ENCODE measurements at places on chromosomes 3 and 15.

DNA sequence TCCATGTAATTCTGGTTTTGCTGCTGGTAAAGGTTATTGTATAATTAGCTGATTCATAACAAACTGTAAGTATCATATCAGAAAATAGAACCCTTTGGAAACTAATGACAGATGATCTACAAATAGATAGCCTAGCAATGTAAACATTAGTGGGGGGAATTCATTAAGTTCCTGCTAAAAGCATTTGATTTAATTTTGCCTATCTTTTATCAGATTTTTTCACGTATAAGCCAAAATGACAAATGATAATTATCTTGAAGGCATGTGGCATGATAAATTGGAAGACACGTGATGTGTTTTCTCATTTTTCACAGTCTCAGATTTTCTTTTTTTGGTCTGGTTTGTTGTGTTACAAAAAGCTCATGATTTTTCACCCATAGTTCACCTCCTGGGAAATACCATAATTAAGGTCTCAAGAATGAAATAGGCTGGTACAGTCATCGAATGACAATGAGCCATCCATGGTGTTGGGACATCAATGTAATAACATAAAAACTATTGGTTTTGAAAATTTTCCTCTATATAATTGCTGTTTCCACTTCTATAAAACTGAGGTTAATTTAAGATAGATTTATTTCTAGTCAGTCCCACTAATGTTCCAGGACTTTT lies 325.9 kb upstream of the TBL1XR1 start:
- no peak for DNase-seq

DNA sequence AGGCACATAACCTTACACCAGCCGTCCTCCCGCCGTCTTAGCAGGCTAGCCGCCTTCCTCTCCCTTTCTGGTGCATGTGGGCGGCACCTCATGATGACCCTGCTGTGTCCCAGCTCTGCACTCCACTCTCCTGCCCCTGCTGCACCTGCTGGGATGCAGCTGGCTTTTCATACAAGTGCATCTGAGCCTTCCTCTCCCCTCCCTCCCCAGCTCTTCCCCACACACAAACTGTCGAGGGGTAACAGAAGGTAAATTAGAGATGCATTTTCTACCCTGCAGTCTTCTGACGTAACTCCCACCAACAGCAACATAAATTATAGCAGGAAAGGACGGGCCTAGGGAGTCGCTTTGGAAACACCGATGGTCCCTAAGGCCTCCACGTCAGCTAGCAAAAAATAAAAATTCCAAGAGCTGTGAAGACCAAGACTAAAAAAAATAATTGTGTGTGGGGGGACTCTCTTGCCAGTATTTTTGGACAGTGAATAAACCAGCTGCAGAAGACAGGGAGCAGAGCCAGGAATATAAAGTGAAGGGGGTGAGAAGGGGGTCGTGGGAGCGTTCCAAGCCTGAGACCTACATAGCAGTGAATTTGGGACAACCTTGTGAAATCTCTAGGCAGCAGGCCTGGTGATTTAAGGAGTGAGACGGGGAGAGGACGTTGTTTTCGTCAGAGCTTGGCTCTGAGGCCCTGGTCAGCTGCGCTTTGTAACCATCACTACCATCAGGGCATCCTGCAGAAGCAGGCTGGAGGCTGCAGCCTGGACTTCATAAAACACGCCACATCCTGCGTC lies 216.2 kb downstream of the ADAMTS17 start:
- DNase-seq: no peak

DNA sequence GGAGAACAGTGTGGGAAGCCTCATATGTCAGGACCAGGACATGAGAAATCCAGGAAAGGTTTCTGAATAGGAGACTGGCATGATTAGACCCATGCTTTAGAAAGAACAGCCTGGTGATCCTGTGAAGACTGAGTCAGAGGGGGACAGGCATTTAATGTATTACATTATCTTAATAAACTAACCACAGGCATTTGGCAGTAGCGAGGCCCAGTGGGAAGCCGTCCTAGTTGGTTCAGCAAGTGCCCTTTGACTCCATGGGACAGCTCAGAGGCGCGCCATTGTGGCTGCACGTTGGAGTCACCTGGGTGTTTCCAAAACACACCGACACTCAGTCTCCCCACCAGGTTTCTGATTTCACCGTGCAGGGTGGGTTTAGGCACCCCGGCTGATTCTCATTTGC lies 90.5 kb upstream of the DGKG start:
- DNase-seq: no peak

- no peak for DNase-seq
Measured at GRCh38 chr15:56353119-56353518, 12.1 kb upstream of the TEX9 start.

All from stimulated activated CD4-positive, alpha-beta T cell treated with anti-CD3 and anti-CD28 coated beads, Interleukin-15, amount 100 ng/mL, for 48 hours (primary cell).